Activated naive CD8-positive, alpha-beta T cell treated with anti-CD3 and anti-CD28 coated beads, Interleukin-2, amount 10 ng/mL, durations not matched to agents 7 days and 5 days (primary cell): ENCODE measurements at places on chromosomes 4 and X.

- no peak for DNase-seq
Observed at GRCh38 chr4:22091352-22091717, 142.8 kb upstream of the KCNIP4 start.

DNA sequence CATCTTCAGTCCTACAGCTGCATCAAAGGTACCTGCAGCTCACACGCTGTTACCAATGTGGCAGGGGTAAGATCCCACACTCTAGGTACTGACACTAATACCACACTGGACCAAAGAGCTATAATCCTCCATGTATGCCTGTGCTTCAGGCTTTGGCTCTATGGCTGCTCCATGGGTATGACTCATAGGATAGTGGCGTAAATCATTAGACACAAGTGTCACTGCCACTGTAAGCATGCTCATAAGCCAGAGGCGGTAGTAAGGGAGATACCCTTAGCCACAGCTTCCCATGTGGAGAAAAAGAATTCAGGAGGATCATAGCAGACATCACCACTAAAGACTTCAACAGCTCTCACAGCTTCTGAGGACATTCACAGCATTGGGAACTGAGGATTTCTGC is 287.5 kb downstream of the ACTRT1 start:
- no peak for DNase-seq

DNA sequence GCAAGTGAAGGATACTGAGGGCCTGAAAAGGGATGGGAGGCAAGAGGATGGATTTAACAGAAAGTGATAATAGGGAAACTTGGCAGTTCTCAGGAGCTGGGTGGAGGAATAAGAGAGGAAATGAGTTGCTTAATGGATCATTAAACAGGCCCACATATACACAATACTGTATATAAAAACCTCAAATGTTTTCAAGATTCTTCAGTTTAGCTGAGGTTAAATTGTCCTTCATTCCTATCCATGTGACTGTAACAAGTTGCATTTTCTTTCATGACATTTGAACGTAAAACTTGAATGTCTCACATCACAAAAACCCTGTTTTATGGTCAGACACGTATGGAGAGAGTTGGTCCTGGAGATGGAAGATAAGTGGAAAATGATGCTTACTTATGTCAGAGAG is 76.5 kb upstream of the PLAC8 start:
- DNase-seq, result no peak

DNA sequence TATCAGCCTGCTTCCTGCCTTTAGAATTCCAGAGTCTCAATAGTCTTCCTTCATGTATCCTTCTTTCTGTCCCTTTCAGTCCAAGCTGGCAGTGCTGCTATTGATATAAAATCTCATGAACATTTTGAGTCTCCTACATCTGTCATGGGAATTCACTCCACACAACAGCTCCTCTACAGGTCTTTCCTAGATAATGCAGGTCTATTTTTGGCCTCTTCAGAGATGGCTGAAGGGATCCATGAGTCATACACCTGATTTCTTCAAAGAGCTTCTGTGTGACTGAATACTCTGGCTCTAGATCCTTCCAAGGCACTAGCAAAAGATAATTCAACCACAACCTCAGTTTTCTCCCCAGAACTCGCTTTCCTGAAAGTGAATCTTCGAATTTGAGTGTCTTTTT is 115.4 kb downstream of the STPG2 start:
- no peak for DNase-seq

- DNase-seq, result no peak
Observed at GRCh38 chrX:17580539-17581152, 156.6 kb upstream of the SCML1 start.

DNA sequence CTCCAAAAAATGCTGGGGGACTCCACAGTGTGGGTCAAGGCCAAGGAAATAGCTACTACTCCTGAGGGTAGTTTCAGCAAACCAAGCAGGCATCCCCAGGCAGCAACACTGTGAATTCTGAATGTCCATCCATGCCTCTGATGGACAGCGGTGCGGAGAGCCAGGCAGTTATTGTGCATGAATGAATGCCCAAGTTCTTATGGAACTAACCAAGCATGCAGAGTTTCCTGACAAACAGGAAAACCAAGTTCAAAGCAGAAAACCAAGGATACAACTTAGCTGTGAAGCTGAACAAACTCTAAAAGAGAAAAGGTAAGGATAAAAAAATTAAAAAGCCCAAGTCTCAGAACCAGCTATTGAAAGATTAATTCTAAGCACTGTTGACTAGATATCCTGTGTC is 642.6 kb upstream of the HS3ST1 start:
- DNase-seq, result no peak

- DNase-seq, result no peak
Observed at GRCh38 chr4:156972379-156973015, 898 bp upstream of the PDGFC start.

DNA sequence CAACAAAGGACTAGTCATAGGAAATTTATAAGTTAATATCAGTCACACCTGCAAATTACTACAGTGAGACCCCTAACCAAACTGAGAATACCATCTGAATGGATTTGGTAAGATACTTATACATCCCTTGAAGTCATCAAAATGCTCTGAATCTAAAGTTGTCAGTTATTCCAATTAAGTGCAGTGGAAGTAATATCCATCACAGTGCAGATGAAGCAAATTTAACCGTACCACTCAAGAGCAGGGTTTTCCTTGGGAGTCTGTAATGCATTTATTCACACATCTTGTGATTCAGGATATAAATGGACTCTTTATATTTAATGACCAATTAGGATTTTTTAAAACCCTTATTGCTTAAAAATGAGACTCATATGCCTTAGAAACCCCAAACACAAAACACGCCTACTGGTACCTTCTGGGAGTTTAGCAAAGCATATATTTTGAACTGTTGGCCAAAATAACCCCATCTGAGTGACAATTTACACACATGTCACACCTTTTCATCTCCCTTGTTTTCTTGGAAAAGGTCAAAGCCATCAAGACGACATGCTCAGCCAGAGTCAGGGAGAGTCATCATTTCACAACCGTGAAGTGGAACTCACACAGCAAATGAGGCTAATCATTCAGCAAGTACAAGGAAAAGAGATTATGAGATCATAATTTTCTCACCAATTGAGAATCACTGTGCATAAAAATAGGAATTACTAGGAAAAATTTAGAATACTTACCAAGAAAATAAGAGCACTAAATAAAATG is 303.7 kb downstream of the HNRNPD start:
- no peak for DNase-seq

DNA sequence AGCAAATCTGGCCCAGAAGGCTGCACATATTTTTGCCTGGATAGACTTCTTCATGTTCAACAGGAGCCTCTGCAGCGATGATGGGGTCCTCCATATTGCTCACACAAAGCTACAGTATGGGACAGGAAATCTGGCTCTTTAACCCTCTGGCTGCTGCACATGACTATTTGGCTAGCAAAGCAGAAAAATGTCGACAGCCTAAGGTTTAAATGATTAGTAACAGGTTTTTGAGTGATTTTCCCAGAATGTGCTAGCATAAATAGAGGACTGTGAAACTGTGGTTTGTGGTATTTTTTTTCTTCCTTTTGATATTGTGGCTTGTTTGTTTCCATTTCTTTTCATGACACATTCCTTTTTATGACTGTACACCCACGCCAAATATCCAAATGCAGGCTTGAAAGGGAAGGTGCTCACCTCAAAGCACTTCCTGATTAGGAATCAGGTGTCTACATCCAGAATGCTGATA is 120.2 kb upstream of the GK2 start:
- DNase-seq, result no peak
